ENCODE measurements at places on chromosomes 5 and 9. TPM values are rescaled to one million over a fixed set of nuclear protein-coding genes. Genes with fewer than 3 reads are reported as not detected.

ZMYND19 gene
- 10.3 TPM for total RNA-seq

KYAT1 gene
- 7.5 TPM for total RNA-seq

IGIP gene
- total RNA-seq: 26.5 TPM

- no peak for DNase-seq
- H3K4me1 ChIP-seq: no peaks in the 10 kb centered on the region
- no peaks in the 10 kb centered on the region for H3K36me3 ChIP-seq
These were observed 16.9 kb upstream of the LECT2 start for GRCh38 chr5:135971701-135972100.
